ENCODE measurements at places on chromosomes 3 and 15. TPM values are rescaled to one million over a fixed set of nuclear protein-coding genes. Genes with fewer than 3 reads are reported as not detected.

Gene CPNE9
- total RNA-seq: not detected

Gene PLIN1
- total RNA-seq: 0.46 TPM

Gene TLR9
- total RNA-seq: 0.86 TPM

DNA sequence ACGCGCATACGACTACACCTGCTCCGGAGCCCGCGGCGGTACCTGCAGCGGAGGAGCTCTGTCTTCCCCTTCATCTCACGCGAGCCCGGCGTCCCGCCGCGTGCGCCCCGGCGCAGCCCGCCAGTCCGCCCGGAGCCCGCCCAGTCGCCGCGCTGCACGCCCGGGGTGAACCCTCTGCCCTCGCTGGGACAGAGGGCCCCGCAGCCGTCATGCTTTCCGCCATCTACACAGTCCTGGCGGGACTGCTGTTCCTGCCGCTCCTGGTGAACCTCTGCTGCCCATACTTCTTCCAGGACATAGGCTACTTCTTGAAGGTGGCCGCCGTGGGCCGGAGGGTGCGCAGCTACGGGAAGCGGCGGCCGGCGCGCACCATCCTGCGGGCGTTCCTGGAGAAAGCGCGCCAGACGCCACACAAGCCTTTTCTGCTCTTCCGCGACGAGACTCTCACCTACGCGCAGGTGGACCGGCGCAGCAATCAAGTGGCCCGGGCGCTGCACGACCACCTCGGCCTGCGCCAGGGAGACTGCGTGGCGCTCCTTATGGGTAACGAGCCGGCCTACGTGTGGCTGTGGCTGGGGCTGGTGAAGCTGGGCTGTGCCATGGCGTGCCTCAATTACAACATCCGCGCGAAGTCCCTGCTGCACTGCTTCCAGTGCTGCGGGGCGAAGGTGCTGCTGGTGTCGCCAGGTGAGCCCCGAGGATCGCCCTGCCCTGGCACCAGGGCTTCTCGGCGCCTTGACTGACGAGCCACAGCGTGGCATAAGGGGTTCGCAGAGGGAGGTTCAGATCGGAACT, 420 bp downstream of the SLC27A2 start:
- peak; percentile 70 for DNase-seq

DNA sequence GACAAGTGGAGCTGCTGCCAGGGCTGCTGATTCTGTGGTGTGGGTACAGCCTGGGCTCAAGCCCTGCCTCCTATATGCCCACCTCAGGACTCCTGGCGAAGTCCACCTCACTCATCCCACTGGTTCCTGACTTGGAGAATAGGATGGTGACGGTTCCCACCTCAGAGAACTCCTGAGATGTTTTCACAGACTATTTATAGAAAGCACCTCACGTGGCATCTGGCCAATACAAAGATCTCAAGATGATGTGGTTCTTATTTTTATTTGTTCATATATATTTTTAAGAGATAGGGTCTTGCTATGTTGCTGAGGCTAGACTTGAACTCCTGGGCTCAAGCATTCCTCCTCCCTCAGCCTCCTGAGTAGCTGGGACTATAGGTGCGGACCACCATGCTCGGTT, 236.9 kb upstream of the BHLHE40 start:
- DNase-seq: no peak

GRCh38 chr3:123349201-123349535, 99.7 kb downstream of the ADCY5 start:
- DNase-seq: no peak

Gene RYK
- 50.1 TPM for total RNA-seq

- no peak for DNase-seq
Observed at GRCh38 chr3:108940166-108940565, 13.5 kb downstream of the GUCA1C start.

Gene CYP11A1
- not detected for total RNA-seq

- DNase-seq: no peak
Observed at GRCh38 chr3:47741925-47742324, 39.8 kb downstream of the SMARCC1 start.

DNA sequence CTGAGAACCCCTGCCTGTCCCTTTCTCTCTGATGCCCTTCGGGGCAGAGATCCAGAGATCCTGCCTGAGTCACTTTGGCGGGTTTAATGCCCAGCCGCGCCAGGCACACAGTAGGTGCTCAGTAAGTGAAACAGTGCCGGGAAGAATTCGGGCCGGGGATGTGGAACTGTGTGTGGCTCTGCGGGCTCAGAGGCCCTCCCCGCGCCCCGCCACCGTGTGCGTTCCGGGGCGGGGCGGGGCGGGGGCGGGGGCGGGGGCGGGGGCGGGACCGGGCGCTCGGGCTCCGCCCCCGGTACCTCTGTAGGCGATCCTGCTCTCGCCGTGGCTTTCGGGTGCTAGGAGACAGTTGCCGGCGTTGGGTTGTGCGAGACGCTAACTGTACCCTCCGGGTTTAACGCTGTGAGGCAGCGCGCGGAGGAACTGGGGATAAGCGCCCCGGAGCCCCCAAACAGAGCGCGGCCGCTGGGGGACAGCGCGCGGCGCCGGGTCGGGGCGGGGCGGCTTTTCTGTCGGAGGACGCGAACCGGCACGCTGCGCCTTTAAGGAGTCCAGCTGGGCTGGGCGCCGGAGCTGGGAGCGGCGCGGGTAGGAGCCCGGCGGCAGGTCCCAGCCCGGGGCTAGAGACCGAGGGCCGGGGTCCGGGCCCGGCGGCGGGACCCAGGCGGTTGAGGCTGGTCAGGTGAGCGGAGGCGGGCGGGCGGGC, at the start of gene ABHD6:
ABHD6 (plus strand) TSS at position 555 of the 703 bp plus-strand sequence. CDS start 18,795 bp downstream, outside the sequence.
- peak; percentile 91 for DNase-seq

GRCh38 chr3:148914936-148915690, 50.0 kb downstream of the CPA3 start:
- no peak for DNase-seq

DNA sequence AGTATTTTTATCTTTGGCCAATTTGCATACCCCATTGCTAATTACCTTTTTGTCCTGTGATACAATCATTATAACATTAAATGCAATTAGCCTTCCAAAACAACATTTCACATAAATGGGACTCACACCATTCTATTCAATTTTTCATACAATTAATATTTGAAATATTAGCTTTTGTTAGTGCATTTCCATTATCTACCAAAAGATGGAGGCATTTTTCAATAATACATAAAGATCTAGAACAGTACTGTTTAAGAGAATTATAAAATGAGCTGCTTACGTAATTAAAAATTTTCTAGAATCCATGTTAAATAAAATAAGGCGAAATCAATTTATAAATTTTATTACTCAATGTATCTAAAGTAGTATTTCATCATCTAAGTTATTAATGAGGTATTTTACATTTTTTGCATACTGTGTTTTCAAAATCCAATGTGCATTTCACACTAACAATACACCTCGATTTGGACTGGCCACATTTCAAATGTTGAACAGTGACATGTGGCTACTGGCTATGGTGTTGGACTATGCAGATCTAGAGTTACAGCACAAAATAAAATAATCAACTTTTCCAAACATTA, 74.3 kb downstream of the TJP1 start:
- no peak for DNase-seq

DNA sequence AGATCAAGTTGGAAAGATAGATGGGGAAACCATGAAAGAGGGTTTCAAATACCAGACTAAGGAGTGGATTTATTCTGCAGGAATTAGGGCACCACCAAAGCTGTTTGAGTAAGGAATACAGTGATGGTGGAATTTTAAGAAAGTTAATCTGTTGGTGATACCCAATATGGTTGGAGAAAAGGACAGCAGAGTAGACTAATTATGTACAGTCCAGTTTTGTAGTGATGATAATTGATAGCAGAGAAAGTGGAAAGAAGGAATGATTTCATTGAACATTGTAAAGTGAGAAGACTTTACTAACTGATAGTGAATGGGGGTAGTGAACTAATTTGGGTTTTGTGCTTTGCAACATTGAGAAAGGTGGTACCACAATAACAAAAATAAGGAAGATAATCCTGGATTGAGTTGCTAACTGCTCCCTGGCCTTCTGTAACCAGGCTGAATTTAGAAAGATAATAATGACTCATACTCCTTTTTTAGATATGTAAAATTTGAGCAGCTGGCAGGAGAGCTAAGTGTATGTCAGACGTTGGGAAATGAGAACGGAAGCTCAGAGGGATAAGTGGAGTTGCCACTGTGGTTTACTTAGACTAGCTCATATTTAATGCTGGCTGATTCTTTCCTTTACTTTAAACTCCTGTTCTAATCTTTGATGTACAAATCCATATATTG, 16.9 kb downstream of the TCAIM start:
- DNase-seq: no peak

Gene PIGB
- total RNA-seq: 24.7 TPM

GRCh38 chr3:149470381-149470780, 4.1 kb upstream of the TM4SF4 start:
- no peak for DNase-seq

GRCh38 chr3:68764554-68764953, 167.8 kb downstream of the TAFA4 start:
- DNase-seq: no peak

Gene SI
- not detected for total RNA-seq

Gene ARHGAP31
- total RNA-seq: 11.0 TPM

- DNase-seq: no peak
Observed at GRCh38 chr3:158431829-158432228, 139.2 kb upstream of the MLF1 start.

GRCh38 chr15:93209690-93210445, 120.9 kb upstream of the RGMA start:
- no peak for DNase-seq

Gene HES1
- total RNA-seq: 2.5 TPM

Gene ZNF660
- 0.23 TPM for total RNA-seq

GRCh38 chr3:197598404-197598980, 42.7 kb upstream of the BDH1 start:
- no peak for DNase-seq

- DNase-seq: no peak
Observed at GRCh38 chr3:143314251-143315093, 194.9 kb downstream of the CHST2 start.

Gene GOLGA8F
- not detected for total RNA-seq

GRCh38 chr3:43213631-43214030, 72.7 kb upstream of the SNRK start:
- no peak for DNase-seq

- DNase-seq: no peak
Observed at GRCh38 chr3:197306374-197307086, 8.1 kb upstream of the DLG1 start.

- no peak for DNase-seq
Observed at GRCh38 chr3:122921791-122922651, 105.5 kb downstream of the SEMA5B start.

DNA sequence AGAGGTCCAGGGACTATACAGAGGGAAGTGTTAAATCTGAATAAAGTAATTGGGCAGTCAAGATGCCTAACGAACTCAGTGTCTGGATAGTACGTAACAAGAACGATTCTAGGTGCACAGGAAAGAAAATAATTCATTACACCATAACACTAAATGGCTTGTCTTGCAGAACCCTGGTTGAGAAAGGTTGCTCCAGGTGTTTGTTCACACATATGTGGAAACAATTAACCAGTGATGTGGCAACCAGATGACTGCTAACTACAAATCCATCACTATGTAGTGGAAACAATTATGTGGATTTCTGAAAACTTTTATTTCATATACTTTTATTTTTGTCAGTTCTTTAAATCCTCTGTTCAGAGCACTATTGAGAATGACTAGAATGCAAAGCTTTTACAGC, 10.4 kb upstream of the HDC start:
- no peak for DNase-seq

DNA sequence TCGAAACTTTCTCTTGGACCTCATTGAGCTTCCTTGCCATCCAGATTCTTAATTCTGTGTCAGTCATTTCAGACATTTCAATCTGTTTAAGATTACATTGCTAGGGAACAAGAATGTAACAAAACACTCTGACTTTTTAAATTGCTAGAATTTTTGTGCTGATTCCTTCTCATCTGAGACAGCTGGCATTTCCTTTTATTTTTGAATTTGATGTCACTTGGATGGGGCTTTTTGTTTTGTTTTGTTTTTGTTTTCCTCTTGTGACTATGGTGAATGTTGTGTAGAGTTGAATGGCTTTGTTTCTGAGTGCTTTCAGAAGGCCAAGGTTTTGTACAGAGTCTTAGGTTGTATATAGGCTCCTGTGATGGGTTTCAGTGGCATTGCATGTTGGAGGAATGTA, 1129.3 kb downstream of the NAALADL2 start:
- DNase-seq: no peak

DNA sequence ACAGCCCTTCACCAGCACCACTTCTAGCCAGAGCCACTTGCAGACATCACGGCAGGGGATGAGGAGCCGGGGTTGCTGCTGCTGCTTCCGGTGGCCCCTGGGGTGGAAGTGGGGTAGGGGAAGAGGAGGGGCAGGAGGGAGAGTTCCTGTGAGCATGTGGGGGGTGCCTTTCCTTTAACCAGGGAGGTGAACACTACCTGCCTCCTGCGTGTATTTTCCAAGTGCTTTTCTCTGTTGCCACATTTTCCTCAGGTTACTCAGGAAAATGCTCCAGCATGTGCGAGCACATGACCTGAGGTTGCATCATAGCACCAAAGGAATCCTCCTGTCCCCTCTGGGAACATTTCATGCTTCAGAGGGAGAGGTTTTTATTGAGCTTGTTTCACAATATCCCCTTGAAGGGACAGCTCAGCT, 12.2 kb upstream of the SACM1L start:
- DNase-seq: peak; percentile 35

Gene FOXL2
- not detected for total RNA-seq

Gene ST3GAL6
- total RNA-seq: 0.64 TPM

Gene ANKDD1A
- total RNA-seq: 3.8 TPM

Gene DUOXA2
- total RNA-seq: not detected

DNA sequence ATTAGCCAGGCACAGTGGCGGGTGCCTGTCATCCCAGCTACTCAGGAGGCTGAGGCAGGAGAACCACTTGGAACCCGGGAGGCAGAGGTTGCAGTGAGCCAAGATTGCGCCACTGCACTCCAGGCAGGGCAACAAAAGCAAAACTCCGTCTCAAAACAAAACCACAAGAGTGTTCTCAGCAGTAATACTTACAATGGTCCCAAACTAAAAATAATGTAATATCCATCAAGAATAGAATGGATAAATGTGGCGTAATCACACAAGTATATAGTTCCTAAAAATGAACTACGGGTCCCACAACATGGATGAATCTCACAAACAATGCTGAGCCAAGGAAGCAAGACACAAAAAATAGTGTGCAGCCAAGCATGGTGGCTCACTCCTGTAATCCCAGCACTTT, 39.2 kb downstream of the STAG1 start:
- no peak for DNase-seq

- no peak for DNase-seq
Observed at GRCh38 chr3:71784914-71785531, at the start of gene PROK2. Gene PROK2, minus strand, starts transcription at chr3:71785148. Its CDS starts 96 bp downstream, at chr3:71785052.

Gene REC114
- not detected for total RNA-seq

Gene CPN2
- total RNA-seq: not detected

DNA sequence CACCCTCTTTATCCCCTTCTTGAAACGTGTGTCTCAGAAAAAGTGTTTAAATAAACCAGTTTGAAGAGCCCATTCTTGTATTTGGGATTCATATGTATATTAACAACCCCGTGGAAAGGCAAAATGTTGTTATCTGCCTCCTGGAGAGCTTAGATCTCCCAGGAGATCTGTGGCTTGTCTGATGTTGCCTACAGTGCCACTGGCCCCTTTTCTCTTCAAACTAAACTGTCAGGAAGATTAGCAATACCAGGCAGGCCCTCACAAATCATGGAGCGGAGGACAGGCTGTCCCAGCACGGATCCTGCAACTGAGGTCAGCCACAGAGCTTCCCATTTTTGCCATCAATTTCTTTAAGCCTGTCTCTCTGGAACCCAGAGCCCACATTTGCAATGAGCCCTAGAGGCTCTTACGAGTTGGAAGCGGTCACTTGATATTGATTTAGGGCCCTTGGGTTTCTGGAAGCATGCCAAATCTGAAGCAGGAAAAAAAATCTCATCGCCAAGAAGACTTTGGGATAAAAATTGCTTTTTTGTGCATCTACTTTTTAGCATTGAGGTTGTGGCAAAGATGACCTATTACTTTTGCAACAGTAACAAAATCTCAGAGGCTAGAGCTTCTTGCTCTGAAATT, 234.1 kb downstream of the OPA1 start:
- DNase-seq: no peak

All from activated naive CD4-positive, alpha-beta T cell treated with anti-CD3 and anti-CD28 coated beads, Interleukin-2, amount 50 U/mL, for 72 hours (primary cell).